Activated CD8-positive, alpha-beta memory T cell treated with anti-CD3 and anti-CD28 coated beads, Interleukin-2, amount 50 U/mL, for 4 hours (primary cell): ENCODE measurements at places on chromosomes 11 and 22.

DNA sequence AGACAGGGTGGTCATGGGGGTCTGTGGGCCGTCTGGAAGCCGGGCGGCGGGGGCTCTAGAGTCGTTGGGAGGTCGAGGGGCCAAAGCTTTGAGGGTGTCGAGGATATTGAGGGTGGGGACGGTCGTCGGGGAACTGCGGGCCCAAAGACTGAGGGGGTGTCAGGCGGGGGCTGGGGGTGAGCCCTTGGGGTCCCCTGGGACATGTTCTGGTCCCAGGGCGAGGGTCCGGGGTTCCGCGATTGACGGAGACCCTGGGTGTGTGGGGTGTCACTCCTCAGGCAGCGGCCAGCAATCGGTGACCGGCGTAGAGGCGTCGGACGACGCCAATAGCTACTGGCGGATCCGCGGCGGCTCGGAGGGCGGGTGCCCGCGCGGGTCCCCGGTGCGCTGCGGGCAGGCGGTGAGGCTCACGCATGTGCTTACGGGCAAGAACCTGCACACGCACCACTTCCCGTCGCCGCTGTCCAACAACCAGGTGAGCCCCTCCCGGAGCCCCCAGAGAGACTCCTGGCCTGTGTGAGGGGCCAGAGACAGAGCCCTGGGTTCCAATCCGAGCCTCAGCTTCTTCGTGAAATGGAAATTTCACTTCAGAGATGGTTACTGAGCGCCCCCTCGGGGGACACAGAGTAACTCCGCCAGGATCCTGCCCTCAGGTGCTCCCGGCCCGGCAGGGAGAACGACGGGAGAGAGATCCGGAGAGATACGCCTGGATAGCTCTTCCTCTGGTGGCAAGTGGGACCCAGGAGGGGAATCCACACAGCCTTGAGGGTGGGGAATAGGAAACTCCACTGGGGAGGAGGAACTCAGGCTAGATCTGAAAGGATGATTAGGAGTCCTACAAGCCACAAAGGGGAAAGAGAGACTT is 714 bp downstream of the SDF2L1 start:
- peak; percentile 65 for DNase-seq

- DNase-seq = no peak
Measured at GRCh38 chr11:115760461-115761320, 256.5 kb upstream of the CADM1 start.

DNA sequence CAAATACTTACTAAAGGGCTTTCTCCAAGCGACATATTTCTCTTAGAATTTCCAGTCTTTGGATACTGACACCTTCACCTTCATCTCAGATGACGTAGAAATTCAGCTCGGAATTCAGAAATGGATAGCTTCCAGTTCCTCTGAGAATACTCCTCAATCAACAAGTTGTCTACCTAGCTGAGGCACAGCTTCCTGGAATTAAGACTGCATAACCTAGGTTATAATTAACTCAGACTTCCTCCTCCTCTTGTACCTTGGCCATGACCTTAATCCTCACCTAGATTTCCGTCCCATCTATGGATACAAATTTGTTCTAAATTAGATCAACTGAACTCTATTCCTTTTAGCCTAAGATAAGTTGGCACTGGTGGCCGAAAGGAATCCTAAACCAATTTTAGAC is 17.4 kb downstream of the ATP5MG start:
- no peak for DNase-seq

DNA sequence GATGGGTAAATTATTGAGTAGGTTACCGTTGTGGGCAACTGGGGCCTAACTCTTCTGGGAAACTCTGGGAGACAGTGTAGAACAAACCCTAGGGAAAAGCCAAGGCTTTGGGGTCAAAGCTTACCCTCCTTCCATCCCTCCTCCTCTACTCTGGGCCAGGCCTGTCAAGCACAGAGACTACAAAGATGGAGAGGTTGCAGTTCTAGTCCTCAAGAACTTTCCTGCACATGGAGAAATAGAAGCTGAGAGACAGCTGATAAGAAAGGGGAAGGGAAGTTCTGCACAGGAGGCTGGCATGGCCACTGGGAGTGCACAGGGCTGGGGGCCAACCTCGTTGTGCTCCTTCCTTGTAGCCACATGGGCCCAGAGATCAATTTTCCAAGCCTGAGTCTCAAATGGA is 67.2 kb upstream of the ALX4 start:
- no peak for DNase-seq

GRCh38 chr11:2302306-2302895 is 588 bp downstream of the TSPAN32 start:
- no peak for DNase-seq

DNA sequence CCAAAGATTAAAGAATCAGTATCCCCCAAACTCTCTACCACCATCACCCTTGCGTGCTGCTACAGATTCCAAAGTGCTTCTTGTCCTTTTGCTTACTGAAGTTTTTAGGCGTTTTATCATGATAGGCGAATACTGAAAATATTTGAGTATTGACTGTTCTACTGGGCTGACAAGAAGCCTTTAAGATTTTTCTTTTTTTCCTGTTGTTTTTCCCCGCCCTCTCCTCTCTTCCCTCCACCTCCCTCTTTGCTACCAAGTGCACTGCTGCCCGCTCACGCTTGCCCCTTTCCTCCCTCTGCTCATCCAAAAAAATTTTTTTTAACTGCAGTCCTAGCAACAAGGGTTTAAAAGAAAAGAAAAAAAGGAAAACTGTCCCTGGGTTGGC is 679 bp downstream of the SPCS2 start:
- no peak for DNase-seq

DNA sequence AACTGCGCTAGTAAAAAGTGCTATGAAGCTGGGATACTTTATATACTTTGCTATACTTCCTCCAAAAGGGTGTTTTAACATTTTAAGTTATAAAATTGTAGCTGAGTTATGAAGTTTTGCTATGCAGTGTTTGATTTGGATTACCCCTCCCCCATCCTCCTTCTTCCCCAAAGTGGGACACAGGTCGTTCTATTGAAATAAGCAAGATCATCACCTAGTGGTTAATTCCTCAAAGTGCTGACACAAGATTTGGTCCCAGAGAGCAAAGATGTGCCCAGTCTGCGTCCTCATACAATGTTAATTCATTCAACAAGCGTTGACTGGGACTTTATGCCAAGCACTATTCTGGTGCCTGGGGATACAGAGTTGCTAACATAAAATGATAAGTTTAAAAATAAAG is 78.5 kb downstream of the SPON1 start:
- DNase-seq = no peak

- no peak for DNase-seq
Measured at GRCh38 chr11:45801723-45802315, 3.1 kb upstream of the SLC35C1 start.

GRCh38 chr22:24807284-24807950 is 1.4 kb downstream of the SGSM1 start:
- no peak for DNase-seq

GRCh38 chr11:43578346-43579170 is 102.0 kb upstream of the HSD17B12 start:
- no peak for DNase-seq

GRCh38 chr22:49823289-49824045 is 4.2 kb downstream of the BRD1 start:
- no peak for DNase-seq

- DNase-seq = no peak
Measured at GRCh38 chr22:29060251-29060869, 1.3 kb downstream of the C22orf31 start.

- no peak for DNase-seq
Measured at GRCh38 chr22:29979777-29980321, 96.9 kb downstream of the MTMR3 start.

DNA sequence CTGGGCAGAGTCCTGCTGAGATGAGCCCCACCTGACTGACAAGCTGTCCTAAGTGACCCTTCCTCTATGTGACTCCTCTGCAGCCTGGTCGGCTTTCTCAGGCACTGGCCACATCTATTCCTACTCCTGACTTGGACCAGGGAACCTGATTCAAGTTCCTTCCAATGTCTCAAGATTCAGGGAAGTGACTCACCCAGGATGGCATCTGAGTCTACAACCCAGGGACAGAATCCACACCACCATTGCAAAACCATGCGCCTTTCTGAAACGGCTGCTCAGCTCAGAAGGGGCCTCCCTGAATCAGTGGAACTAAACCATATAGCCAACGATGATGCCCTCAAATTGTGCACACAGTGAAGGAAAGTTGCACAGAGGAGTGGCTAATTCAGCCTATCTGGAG is 63.9 kb upstream of the CSNK2A3 start:
- DNase-seq = no peak

- DNase-seq = no peak
Measured at GRCh38 chr11:118071416-118072030, 5.4 kb upstream of the TMPRSS4 start.

DNA sequence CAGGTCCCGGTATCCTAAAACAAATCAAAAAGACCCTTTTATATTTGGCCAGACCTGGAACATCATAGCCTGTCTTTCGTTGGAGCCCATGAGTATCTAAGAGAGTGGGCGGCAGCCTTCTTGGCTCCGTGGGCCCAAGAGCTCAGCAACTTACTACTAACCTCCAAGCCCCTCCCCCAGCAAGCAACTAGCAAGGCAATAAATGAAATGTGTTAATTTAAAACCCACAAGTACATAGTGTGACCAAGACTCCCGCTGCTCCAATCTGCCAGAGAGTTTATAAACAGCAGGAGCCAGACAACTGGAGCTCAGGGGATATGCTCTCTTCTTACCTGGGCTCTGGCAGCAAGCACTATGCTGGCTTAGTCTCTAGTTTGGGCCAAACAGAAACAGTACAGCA is 40.8 kb upstream of the CYP2D6 start:
- DNase-seq = no peak

GRCh38 chr11:86180851-86181250 is 63.7 kb upstream of the EED start:
- DNase-seq = no peak

GRCh38 chr11:64128255-64129006 is 37.5 kb downstream of the MACROD1 start:
- DNase-seq = no peak

DNA sequence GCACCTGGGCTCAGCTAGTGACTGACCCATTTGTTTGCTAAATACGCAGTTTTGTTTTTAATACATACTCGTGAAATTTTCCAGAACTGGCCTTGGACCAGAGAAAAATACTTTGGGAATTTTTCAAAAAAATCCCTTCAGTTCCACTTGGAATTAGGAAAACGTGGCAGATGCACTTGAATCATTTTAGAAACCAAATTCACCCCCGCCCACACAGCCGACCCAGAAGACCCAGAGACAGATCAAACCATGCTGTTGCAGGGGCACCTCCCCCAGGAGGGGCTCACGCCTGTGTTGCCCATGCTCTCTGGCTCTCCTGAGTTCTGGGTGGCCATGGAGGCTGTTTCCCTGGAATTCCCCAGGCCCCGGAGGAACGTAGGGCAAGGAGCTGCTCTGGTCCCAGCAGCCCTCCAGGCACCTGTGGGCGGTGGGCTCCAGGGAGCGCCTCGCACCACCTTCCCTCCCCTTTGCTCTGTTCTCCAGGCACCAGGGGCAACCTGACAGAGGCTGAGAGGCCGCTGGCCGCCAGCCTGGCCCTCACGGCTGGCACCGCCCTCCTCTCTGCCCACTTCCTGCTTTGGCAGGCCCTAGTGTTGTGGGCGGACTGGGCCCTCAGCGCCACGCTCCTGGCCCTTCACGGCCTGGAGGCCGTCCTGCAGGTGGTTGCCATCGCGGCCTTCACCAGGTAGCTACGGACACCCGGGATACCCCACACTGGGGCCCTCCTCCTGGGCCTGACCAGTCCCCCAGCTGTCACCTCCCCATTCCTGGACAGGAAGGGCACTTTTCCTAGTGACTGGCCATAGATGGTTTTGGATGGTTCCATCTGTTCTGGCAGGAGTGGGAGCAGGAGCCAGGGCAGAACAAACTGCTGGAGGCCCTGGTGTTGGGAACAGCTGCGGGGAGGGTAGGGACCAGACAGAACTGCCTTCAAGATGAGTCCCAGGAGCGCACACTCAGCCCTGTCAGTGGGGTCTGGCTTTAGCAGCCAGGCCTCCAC is 3.3 kb upstream of the EPS8L2 start:
- DNase-seq = no peak

DNA sequence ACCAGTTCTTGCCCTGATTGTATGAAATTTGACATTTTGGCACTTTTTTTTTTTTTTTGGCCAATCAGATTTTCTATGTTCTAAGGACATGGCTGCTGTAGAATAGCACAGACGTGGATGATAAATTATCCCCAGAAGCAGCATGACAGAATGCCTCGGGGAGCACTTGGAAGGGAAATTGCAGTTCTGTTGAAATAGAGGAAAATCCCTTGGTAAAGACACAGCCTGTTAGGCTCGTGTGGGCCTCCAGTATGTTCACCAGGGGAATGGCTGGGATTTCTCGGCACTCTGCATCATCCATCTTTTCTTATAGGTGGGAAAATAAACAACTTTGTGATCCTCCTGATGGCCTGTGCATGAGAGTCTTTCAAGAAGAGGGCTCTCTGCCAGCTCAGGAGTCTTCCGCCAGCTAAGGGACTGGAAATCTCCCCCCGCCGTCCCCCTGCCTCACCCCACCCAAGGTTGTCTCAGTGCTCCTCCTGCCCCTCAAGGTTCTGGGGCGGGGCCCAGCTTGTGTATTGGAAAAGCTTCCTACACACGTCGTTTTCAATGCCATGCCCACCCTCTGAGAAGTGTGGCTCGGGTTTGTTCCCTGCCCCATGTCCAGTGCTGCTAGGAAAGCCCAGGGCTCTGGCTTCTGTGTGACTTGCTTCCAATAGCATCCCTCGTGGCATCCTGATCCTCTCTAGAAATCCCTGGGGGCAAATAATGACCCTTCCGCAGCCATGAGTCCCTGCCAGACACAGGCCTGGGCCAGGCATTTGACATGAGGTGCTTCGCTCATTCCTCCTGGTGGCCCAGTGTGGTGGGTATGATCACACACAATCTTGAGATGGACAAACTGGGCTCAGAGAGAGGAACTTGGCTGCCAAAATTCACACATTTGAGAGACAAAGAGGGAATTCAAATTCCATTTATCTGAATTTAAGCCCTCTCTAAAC is 70.6 kb upstream of the ATXN10 start:
- DNase-seq = no peak

DNA sequence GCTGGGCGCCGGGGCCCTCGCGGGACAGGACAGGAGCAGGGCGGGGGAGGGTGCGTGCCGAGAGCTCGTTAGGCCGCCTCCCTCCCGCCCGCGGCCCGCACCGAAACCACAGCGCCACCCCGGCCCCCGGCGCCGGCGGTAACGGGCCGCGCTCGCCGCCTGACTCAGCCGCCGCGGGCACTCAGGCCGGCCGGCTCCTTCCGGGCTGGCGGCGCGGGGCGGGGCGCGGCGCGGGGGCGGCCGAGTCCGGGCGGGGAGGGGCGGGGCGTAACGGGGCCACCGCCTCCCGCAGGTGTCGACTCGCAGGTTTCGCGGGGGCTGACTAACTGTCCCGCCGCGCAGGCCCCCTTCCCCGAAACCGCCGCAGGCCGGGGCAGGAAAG is at the start of gene AP5B1:
AP5B1 (minus strand) TSS at position 207 of the 382 bp plus-strand sequence. CDS start 385 bp downstream, outside the sequence.
- DNase-seq = peak; percentile 74
